ENCODE measurements at places on chromosomes 5 and 9.

DNA sequence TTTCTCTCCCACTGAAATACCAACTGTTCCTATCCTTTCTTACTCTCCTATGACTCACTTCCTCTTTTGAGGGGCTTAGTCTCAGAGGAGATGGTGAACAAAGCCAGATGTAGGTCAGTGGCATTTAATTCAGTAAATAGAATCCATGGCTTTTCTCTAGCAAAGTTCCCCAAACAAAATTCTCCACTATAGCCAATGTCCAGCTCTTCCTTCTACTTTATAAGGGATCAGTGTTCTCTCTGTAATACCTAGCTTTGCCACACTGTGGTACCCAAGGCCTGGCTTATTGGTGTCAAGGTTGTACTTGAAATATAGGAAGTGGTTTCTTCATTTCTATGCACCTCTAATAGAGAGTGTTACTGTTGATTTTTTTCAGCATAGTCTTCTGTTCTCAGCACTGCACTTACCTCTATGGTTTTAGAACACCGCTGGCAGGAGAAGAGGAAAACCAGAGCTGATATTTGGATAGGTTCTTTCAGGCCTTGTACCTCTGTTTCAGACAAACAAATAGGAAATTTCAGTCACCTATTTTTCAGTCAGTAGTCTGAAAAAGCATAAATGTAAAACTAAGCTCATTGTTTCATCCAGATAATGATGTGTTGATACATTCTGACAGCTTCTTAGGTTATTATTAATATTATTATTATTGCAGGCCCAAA is 40.6 kb upstream of the ITGA2 start:
- peak; percentile 86 for DNase-seq

GRCh38 chr9:126081746-126082145 is 244.9 kb upstream of the MVB12B start:
- DNase-seq, result no peak

- DNase-seq, result peak; percentile 2
These were observed 501.7 kb downstream of the ARHGEF28 start for GRCh38 chr5:74127381-74128320.

- no peak for DNase-seq
These were observed 13.1 kb upstream of the HSD17B4 start for GRCh38 chr5:119439140-119439631.

Measured in fibroblast of villous mesenchyme (primary cell).